HL-60 (cell line): ENCODE measurements at places on chromosomes 4 and X.

DNA sequence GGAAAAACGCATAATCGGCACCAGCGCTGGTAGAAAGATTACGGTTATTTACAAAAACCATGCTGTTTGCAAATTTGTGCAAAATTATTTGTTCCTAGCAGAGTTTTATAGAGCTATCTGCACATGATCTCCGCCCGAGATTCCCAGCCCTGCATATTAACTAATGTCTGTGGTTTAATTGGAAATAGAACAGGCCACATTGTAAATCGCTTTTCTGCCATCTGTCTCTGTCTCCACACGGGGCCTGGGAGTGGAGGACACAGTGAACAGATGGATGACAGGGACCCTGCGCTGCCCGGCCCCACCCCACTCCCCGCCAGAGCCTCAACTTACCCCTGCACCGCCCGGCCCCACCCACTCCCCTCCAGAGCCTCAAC, 126.9 kb downstream of the FAM53A start:
- DNase-seq = no peak

DNA sequence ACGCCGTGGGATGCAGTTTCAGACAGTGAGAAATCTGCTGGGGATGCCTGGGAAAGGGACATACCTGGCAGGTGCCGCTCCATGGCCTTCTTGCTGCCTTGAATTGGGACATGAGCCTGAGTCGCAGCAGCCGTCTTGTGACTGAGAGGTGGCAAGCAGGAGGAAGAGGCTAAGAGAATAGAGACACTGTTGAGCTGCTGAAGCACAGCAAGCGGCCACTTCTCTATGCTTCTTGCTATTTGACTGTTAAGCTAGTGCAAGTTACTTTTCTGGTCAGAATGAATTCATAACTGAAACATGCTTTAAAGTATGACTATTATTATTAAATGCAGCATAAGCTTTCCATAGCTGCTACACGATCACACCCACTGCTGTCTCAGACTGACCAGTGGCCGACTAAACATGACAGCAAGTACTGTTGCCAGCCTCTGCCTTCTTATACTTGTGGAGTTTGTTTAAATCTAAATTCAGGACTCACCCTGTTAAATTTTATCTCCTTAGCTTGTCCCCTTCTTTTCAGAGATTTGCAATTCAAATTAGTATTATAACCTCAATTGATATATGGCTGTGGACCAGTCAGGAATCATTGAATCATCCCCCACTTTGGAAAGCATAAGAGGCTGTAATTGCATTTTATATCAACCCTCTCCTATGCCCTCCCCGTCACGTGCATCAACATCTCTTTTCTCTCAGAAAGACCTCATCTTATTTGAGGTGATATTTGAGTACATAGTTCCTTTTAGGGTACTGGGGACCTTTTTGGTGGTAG, 24.8 kb upstream of the ACSL1 start:
- no peak for DNase-seq

GRCh38 chrX:915427-916229, 285.0 kb downstream of the SHOX start:
- DNase-seq = peak; percentile 12

- DNase-seq = no peak
These were observed 30.9 kb downstream of the RBPJ start for GRCh38 chr4:26351685-26352084.

GRCh38 chrX:121356850-121357171, 309.4 kb downstream of the GLUD2 start:
- DNase-seq = no peak

GRCh38 chr4:4321951-4322688, 32.1 kb downstream of the ZBTB49 start:
- no peak for DNase-seq

DNA sequence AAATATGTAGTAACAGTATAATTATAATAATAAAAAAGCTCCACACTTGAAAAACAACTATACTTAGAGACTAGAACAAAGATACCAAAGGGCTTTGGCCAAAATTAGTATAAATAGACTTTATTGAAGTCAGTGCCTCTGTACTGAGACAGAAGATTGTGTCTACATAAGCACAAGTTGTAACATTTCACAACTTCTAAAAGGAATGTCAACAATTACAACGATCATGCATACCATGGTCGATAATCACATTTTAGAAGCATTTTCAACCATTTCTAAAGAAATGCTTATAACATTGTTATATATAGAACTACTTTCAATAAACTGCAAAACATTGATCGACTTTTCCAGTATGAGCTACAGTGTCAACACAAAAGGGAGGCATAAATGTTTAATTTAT, 57.0 kb downstream of the DHX15 start:
- no peak for DNase-seq

GRCh38 chr4:93879919-93880318, 51.4 kb downstream of the ATOH1 start:
- DNase-seq = no peak

DNA sequence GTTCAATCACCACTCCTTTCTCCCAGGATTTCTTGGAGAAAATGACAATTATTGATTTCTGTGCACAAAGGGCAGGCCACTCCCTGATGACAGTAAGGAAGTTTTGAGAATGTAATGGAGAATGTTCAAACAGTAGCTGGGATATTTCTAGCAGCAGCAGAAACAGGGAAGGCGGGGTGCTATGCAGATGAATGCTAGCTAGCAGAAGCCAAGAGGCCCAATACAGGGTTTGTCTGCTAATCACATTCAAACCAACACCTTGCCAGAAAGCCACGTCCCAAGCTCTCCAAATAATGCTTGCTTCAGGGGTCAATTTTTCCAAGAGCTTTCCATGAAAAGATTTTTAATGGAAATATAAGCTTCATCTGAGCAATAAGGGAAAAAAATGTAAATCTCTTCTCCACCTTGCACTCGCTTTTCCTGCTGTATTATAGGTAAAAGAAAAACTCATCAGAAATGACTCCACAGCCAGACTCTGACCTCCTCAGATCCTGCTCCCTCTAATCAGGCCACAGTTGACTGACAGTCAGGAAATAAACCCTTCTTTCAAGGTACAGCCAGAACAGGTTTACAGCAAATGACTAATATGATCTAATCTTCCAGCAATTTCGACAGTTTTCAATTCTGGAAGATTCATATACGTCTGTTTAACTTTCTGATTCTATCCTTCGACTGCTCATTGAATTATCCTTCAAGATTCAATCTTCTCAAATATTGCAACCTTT, 84.7 kb upstream of the PCDH19 start:
- no peak for DNase-seq

DNA sequence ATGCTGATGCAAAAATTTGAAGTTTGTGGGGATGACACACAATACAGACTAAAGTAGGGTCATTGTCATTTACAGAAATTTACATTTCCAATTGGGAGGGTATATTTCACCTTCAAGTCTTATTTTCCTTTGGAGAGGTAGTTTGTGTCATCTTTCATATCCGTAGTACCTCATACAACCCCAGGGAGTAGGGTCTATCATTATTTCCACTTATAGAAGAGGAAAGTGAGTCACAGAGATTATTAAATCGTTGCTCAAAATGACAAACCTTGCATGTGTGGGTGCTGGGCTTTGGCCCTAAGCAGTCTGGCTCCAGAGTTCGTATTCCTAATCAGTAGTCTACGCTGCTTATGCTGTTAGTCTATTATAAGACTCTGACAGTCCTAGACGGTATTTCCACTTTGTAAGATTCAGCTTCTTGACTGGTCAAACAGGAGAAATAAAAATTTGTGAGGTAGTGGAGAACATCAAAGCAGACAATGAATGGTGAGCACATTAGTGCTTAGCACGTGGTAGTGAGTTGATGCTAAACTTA, 516.5 kb downstream of the PCDH7 start:
- DNase-seq = no peak

- no peak for DNase-seq
These were observed 180.2 kb downstream of the FRAS1 start for GRCh38 chr4:78237360-78237759.
